Activated CD8-positive, alpha-beta T cell treated with anti-CD3 and anti-CD28 coated beads for 36 hours (primary cell): ENCODE measurements at places on chromosomes 16 and 17. TPM values are rescaled to one million over a fixed set of nuclear protein-coding genes. Genes with fewer than 3 reads are reported as not detected.

The EVI2A gene
- total RNA-seq: 31.7 TPM

The PRSS22 gene
- total RNA-seq: not detected

DNA sequence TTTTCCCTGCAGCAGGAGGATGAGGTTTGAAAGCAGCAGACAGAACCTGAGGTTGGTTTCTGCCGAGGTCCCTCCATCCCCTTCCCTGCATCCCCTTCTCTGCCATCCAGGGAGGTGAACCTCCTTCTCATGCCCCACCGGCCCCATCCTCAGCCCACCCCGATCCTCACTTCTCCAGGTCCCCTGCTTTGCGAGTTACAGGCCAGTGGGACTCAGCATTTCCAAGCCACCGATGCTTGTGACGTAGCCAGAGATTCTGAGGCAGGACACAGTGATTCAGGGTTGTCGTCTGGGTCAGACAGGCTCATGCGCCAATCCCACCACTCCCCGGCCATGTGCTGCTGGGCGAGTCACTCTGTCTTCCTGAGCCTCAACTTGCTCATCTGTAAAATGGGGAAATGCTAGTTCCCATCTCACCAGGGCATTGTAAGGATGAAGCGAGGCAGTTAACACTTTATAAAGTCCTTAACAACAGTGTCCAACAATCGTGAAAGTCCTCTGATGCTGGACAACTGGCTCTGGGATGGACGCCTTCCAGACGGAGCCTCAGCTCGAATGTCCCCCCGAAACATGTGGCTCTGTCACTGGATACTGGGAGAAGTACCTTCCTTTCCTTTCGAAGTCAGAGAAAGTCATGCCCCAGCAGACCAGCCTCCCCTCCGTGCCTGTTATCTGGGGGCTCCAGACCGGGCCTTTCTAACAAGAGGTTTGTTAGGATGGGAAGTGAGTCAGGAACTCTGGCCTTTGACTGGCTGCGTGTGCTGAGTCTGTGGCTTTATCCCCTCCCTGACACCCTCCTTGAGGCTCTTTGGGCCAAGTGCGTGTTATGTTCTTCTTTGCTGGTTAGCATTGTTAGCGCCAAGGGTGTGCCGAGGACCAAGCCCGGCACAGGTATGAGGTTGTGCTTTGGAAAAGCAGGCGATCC is 21.9 kb downstream of the SEC14L5 start:
- H3K27me3 ChIP-seq: no peaks in the 10 kb centered on the region
- no peaks in the 10 kb centered on the region for H3K36me3 ChIP-seq

- H3K36me3 ChIP-seq: no peaks in the 10 kb centered on the region
- H3K27ac ChIP-seq: no peak overlapping the region
- no peak overlapping the region for H3K4me3 ChIP-seq
- H3K4me1 ChIP-seq: peaks cover under 1% of the 10 kb centered on the region
- H3K27me3 ChIP-seq: no peaks in the 10 kb centered on the region
These were observed 68.5 kb upstream of the GSE1 start for GRCh38 chr16:85544668-85545067.

DNA sequence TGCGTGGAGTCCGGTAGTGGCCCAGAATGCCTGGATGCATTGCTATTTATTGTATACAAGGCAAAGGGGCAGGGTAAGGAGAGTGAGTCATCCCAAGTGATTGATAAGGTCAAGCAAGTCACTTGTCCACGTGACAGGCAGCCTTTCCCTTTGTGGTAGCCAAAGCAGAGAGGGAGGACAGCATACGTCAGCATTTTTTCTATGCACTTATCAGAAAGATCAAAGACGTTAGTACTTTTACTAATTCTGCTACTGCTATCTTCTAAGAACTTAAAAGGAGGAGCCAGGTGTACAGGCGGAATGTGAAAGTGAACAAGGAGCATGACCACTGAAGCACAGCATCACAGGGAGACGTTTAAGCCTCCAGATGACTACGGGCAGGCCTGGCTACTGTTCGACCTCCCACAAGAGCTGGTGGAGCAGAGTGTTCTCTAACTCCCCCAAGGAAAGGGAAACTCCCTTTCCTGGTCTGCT is 47.9 kb upstream of the ARL4D start:
- peaks cover 9% of the 10 kb centered on the region for H3K4me1 ChIP-seq
- H3K27me3 ChIP-seq: no peaks in the 10 kb centered on the region
- peaks cover 27% of the 10 kb centered on the region for H3K36me3 ChIP-seq
- no peak overlapping the region for H3K27ac ChIP-seq
- no peak overlapping the region for H3K4me3 ChIP-seq
- no peak for DNase-seq

DNA sequence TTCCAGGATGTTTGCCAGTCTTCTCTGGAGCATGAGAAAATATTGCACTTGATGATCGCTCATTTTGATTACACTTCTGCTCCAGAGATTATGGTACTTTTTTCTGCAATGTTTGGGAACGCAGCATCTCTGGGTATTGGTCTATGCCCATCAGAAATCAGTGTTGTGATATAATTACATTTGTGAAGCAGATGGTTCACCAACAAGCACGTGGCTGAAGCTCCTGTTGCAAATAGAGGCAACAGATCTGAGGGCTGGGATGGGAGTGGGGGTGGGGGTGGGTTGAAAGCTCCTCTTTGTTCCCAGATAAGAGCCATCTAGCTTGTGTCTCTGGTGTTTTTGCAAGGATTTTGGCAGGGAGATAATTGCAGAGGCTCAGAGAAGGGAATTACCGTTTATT is 252.3 kb downstream of the SHISA9 start:
- H3K4me3 ChIP-seq: no peak overlapping the region
- DNase-seq: no peak

GRCh38 chr17:59513934-59514841 is 51.2 kb upstream of the DHX40 start:
- H3K36me3 ChIP-seq: no peaks in the 10 kb centered on the region
- no peak overlapping the region for H3K4me3 ChIP-seq
- H3K27ac ChIP-seq: no peak overlapping the region
- DNase-seq: no peak
- H3K4me1 ChIP-seq: no peaks in the 10 kb centered on the region
